ENCODE measurements at places on chromosomes 16 and 17.
A peak's percentile ranks its signal among the peaks of the same experiment; 100 is the strongest.

- DNase-seq, result no peak
Measured at GRCh38 chr17:35017021-35017420, 36.7 kb downstream of the LIG3 start.

GRCh38 chr16:78528265-78528664 lies 428.8 kb downstream of the WWOX start:
- no peak for DNase-seq

DNA sequence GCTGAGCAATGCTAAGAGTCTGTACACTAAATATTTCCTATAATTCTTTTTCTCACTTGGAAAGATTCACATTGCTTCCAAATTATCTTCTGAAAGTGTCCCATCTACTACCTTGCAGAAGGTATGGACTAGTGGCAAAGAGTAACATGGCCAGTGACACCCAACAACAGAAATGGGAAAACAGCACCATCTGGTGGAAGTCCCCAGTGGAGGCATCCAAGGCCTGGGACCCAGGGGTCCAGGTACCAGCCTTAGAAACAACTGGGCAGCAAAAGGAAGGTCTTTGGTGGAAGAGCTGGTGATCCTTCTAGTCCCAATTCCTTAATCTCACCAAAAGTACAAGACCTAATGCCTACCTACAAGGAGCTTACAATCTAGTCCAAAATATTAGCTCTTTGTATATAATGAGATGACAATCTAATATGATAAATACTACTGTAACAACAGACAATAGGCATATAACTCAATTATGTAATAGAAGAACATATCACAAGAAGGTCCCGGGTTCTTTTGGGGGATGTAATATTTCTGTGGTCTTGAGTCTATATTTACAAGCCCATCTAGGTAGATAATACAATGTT lies 55.3 kb downstream of the SKAP1 start:
- peak; percentile 29 for DNase-seq

- no peak for DNase-seq
Measured at GRCh38 chr17:63626551-63627180, 4.4 kb downstream of the MAP3K3 start.

DNA sequence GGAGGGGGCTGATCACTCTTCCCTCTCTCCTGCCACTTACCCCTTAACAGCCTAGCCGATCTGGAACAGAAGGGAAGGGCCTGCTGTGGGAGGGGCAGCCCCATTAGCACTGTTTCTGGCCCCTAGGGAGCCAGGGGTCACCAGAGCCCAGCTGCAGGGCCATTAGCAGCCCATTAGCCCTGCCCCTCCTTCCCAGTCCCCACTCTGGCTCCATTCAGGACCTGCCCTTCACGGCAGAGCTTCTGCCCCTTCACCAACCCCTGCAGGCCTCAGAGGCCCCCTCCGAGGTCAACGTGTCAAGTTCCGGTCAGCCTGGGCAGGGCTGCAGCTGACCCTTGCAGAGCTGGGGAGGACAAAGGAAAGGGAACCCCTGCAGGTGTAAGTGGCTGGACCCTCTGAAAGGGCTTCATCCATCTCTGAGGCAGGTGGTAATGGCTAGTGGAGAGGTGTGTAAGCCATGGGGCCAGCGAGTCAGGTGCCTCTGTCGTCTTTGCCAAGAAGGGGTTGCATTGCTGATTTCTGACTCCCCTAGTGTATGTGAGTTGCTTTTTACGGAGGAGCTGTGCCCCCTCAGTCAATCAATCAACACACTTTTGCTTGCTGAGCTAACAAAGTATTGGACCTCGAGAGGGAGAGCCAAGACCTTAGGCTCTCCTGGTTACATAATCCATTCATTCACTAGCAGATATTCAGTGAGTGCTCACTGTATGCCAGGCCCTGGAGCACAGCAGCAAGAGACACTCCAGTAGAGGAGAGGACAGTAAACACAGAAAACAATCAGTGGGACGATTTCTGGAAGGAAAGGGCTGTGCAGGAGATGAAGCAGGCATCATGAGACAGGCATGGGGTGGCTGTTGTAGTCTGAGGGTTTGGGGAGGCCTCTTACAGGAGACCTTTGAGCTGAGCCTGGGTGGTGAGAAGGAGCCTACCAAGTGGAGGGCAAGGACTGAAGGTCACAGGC lies 18.2 kb upstream of the KCNJ12 start:
- DNase-seq, result peak; percentile 86

DNA sequence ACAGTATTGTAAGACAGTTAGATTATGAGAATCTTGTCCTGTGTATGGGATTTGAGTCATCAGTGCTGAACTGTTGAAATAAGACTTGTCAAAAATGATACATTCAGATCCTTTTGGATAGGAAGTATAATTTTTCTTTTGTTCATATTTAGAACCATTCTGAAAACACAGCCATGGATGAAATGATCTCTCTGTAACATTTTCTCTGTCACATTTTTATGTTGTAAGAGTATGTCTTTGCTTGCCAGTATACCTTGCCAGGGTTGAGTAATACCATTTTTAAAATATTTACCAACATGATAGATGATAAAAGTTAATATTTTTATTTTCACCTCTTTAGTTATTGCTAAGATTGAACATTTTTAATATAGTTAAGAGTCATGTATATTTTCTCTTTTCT lies 45.0 kb downstream of the NSRP1 start:
- DNase-seq, result no peak

GRCh38 chr16:88430524-88431446 lies 22.3 kb upstream of the ZFPM1 start:
- DNase-seq, result no peak

GRCh38 chr16:52353249-52353648 lies 193.7 kb downstream of the TOX3 start:
- DNase-seq, result no peak

DNA sequence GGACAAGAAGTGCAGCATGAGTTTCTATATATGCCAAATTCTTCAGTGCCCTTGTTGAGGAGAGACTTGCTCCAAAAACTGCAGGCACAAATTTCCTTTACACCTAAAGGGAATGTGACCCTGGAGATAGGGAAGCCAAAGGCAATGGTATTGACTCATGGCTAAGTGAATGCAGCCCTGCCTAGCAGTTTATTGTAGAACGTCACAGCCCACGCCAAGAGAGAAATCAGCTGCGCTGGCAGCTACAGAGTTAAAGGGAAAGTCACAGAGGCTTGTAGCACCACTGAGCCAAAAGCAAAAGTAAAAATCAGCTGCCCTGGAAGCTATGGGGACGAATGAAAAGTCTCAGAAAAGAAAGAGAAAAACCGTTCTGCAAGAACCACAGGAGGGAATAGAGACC lies 10.1 kb downstream of the POLR3K start:
- DNase-seq, result no peak

DNA sequence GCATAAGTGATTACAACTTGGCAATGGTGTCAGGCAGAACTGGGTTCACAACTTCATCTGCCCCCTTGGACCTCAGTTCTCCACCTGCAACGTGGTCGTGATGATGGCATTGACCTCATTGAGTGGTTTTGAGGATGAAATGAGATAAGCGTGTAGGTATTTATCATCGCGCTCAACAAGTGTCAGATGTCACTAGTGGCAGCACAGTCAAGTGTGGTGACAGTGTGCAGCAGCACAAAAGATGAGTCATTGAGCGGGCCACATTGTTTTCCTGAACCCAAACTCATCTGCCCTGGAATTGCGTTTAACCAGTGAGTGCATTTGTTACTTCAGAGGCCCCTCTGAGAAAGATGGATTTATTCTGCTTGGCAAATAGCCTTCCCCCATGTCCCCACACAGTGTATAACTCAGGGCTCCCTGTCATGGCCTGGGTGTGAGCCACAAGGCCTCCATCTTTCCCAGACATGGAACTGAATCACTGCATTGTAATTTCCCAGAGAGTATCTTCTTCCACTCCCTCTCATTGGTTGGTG lies 20.9 kb downstream of the IRX3 start:
- no peak for DNase-seq

- DNase-seq, result peak; percentile 95
Measured at GRCh38 chr16:89922884-89923639, at the start of gene TUBB3. Gene TUBB3, plus strand, starts transcription at chr16:89923342. Its CDS starts 60 bp downstream, at chr16:89923402.

DNA sequence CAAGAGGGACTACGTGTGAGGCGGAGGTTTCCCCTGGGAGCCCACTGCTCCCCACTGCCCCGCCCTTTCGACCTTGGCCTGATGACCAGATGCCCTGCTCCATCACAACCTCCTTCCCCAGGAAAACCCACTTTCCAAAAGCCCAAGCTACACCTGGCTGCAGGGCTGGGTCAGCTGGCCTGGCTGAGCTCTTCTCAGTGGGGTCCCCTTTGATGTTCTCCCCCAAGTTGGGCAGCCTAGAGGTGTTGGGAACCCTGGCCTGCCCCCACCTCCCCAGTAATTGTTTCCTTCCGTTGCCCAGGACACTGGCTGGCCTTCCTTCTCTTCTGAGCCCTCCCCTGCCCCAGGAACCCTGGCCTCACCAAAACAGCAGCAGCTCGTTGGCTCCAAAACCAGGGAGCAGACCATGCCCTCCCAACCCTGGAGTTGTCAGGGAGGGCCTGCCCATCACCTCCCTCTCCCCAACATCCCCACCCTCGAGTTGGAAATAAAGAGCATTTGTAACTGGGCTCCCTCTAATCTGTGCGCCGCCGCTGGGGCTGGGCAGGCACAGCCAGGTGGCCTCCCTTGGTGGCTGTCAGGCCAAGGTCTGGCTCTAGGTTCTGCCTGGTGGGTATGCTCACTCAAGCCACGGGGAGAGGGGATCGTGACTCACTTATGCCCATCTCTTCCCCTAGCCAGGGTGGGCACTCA lies 1.4 kb downstream of the CLDN9 start:
- DNase-seq, result no peak

GRCh38 chr17:74919440-74920305 lies 3.4 kb downstream of the USH1G start:
- peak; percentile 52 for DNase-seq

DNA sequence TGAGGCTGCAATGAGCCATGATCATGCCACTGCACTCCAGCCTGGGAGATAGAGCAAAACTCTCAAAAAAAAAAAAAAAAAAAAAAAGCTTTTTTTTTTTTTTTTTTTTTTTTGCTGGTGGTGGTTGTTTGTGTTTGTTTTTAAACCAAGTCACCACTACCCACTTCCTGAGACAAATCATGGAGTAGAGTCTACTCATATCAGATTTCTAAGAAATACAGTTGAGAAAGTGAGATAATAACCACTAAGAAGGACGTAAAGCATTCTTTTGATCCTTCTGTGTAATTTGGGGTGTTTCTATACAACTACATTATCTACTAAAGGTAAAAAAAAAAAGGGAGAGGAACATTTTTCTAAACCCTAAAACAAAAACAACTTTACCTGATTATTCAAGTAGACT lies 38.0 kb downstream of the AXIN2 start:
- no peak for DNase-seq

DNA sequence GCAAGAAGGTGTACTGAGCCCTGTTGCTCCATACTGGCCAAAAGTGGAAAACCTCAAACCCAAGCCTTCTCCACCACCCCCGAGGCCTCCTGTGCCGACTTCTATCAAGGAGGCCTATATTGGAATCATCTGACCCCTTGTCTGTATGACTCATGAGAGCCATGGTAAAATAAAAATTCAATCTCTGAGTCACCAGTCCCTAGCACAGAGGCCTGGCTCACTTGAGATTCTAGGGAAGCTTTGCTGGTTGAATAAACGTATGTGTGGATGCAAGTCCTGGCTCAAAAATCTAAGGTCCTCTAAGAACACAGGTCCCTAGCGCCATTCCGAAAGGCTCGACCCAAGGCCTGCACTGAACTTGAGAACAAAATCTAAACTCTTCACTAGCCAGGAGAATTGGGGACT lies 15.0 kb downstream of the NSMCE1 start:
- DNase-seq, result no peak

DNA sequence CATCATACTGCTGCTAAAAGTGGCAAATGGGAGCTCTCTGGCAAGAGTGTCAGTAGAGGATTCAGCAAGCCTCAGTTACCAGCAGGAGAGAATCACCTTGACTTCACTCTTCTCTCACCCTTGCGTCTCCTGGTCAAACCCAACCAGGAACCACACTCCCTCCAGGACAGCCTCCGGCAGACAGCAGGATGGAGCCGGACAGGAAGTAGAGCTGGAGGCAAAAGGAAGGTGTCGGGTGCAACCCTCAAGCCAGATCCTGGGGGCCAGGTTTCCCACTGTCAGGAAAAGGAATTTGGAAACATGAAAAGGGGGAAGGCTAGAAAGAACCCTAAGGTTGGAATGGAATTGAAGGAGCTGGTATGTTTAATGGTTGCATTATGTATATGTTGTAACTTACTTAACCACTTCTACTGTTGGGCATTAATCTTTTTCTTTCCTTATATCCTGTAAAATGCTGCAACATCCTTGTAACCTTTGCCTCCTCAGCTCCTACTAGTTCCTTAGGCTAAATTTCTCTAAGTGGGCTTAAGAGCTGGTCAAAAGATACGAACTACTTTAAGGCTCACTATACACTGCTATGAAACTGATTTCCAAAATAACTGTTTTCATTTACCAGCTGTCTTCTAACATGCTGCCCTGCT lies 40.3 kb downstream of the CYTH1 start:
- no peak for DNase-seq

- DNase-seq, result no peak
Measured at GRCh38 chr16:53152329-53152728, 97.5 kb downstream of the CHD9 start.

- DNase-seq, result no peak
Measured at GRCh38 chr17:64502809-64503208, 3.3 kb downstream of the DDX5 start.

DNA sequence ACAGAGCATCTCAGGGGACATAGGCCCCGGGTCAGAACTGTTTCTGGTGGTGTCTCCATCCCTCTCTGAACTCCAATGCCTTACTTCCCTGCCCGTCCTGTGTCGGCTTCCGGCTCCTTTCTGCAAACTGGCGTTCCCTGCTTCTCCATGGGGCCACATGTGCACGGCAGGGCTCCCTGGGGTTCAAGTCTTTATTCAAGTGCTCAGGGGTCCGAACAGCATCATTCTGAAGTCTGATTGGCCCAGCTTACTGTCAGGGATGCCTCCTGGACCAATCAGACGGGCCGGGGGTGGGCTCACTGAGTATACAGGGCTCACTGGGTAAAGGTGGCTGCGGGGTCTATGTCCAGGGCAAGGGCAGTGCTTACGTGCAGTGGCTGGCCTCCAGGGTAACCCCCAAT lies 17.1 kb downstream of the C16orf82 start:
- DNase-seq, result peak; percentile 50

DNA sequence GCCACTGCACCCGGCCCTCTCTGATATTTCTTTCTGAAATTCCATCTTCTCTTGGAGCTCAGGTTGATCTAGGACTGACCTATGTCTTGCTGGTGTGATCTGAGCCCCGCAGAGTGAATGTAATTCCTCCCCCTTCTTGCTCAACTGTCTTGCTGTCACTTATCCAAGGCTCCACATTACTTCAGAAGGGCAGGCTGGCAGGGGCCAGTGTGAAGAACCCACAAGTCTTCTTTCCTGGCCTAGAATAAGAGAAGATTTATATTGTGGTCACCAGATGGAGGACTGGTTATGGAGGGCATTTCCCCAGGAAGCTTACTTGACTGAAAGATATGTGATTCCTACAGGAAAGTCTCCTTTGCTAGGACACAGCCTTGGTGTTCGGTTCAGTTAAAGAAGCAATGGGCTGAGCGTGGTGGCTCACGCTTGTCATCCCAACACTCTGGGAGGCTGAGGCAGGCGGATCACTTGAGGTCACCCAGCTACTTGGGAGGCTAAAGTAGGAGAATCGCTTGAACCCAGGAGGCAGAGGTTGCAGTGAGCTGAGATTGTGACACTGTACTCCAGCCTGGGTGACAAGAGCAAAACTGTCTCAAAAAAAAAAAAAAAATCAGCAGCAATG lies 13.4 kb downstream of the ITGAL start:
- no peak for DNase-seq

GRCh38 chr17:42155614-42156045 lies 841 bp upstream of the RAB5C start:
- no peak for DNase-seq

GRCh38 chr17:50570032-50570431 lies 9.5 kb downstream of the CACNA1G start:
- DNase-seq, result no peak

GRCh38 chr17:82089723-82090548 lies 8.1 kb downstream of the FASN start:
- no peak for DNase-seq
